ENCODE measurements at places on chromosomes 11 and 22. TPM values are rescaled to one million over a fixed set of nuclear protein-coding genes. Genes with fewer than 3 reads are reported as not detected.

- H3K27ac ChIP-seq, result no peak overlapping the region
- DNase-seq, result no peak
- H3K4me1 ChIP-seq, result no peaks in the 10 kb centered on the region
- H3K4me3 ChIP-seq, result no peak overlapping the region
- H3K27me3 ChIP-seq, result no peaks in the 10 kb centered on the region
Observed at GRCh38 chr11:133605482-133605881, 73.2 kb upstream of the OPCML start.

Gene AGBL2
- total RNA-seq, result 3.2 TPM

DNA sequence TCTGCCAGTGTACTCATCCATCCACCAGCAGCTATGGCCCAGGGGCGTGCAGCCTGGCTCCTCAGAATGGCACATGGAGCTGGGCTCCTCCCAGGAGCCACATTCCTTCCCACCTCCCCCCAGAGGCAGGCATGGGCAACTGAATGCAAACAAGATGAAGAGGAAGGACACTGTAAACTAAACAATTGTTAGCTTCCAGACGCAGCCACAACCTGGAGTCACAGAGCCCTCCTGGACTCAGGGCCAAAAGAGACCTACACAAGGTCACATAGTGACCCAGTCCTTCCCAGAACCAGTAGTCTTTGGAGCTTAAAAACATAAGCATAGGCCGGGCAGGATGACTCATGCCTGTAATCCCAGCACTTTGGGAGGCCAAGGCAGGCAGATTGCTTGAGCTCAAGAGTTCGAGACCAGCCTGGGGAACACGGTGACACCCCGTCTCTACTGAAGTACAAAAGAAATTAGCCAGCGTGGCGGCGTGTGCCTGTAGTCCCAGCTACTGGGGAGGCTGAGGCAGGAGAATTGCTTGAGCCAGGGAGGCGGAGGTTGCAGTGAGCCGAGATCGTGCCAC, 30.7 kb upstream of the CLDN5 start:
- no peak overlapping the region for H3K4me3 ChIP-seq
- H3K27ac ChIP-seq, result no peak overlapping the region
- H3K27me3 ChIP-seq, result peaks cover 33% of the 10 kb centered on the region

DNA sequence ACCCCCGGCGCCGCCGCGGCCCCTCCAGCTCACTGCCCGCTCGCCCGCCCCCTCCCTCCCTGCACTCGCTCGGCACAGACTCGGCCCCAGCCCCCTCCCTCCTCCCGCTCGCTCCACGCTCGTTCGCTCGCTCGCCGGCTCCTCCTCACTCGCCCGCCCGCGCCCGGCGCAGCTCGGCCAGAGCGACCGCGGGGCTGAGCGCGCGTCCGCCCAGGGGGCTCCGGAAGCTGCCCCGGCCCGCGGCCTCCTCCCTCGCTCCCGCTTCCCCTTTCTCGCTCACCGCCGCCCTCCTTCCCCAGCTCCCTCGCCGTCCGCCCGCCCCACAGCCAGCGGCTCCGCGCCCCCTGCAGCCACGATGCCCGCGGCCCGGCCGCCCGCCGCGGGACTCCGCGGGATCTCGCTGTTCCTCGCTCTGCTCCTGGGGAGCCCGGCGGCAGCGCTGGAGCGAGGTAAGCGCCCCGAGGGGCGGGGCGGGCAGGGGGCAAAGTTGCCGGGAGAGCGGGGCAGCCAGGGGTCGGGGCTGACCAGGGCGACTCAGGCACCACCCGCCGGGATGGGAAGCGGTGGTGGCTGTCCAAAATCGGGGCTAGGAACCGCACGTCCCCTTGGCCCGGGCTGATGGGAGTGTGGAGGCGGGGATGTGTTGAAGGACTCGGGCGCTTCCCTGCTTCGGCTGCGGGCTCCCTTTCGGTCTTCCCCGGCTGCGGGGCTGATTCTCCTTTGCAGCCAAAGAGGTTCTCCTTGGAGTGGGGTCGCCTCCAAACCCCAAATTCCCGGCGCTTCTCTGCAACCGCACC, at the start of gene SEZ6L:
Gene SEZ6L (plus strand): TSS at position 148 of the 797 bp plus-strand sequence. CDS start 208 bp downstream, at position 356.
- no peak for DNase-seq
- no peaks in the 10 kb centered on the region for H3K36me3 ChIP-seq
- peaks cover 89% of the 10 kb centered on the region for H3K27me3 ChIP-seq
- H3K4me3 ChIP-seq, result no peak within 1 kb of the TSS
- no peak within 1 kb of the TSS for H3K27ac ChIP-seq

DNA sequence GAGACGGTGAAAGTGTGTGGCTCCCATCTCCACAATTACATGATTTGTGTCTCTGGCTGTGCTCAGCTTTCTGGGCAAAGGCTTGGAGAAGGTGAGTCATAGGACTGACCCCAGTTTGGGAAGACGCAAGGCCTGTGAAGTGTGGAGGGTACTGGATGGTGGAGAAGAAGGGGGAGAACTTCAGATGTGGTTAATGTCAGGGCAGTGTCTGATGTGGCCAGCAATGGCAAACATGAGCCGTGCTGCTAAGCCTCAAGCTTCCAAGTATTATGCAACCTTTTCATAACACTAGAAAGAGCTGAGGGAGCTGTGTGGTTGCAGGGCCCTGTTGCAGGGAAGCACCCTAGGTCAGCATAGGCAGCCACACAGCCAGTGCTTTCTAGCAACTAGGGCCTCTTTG, 110.9 kb downstream of the NTM start:
- H3K4me1 ChIP-seq, result no peaks in the 10 kb centered on the region
- H3K27me3 ChIP-seq, result no peaks in the 10 kb centered on the region
- no peak overlapping the region for H3K27ac ChIP-seq
- no peak overlapping the region for H3K4me3 ChIP-seq
- H3K36me3 ChIP-seq, result no peaks in the 10 kb centered on the region

GRCh38 chr22:47278655-47279054, 516.2 kb downstream of the TBC1D22A start:
- H3K4me1 ChIP-seq, result peaks cover 8% of the 10 kb centered on the region
- H3K36me3 ChIP-seq, result no peaks in the 10 kb centered on the region
- H3K27ac ChIP-seq, result no peak overlapping the region
- DNase-seq, result no peak

- peaks cover 31% of the 10 kb centered on the region for H3K4me1 ChIP-seq
- no peak overlapping the region for H3K27ac ChIP-seq
- no peak for DNase-seq
- peaks cover 5% of the 10 kb centered on the region for H3K36me3 ChIP-seq
Observed at GRCh38 chr11:61652135-61652534, 28.1 kb upstream of the DAGLA start.

DNA sequence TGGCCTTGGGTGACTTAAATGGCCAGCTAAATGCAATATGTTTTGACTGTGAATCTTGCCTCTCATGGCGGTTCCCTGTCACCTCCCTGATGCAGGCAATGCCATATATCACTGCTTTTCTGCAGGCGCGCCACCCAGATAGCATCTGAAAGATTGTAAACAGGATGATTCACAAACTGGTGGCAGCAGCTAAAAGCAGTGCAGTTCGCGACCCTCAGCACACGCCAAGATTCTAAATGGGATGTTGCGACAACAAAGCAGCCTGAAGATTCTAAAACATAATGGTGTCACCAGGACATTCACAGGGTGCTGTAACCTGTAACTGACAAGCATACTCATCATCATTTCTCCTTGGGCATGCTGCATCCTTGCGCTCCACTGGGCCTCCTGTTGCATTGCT, 440.4 kb upstream of the CADM1 start:
- H3K4me3 ChIP-seq, result no peak overlapping the region
- peaks cover 10% of the 10 kb centered on the region for H3K27me3 ChIP-seq

- no peaks in the 10 kb centered on the region for H3K27me3 ChIP-seq
- H3K4me1 ChIP-seq, result no peaks in the 10 kb centered on the region
- peaks cover 67% of the 10 kb centered on the region for H3K36me3 ChIP-seq
- no peak overlapping the region for H3K27ac ChIP-seq
Observed at GRCh38 chr11:47485107-47485506, 36.2 kb upstream of the RAPSN start.

Gene VSIG10L2
- total RNA-seq, result not detected

DNA sequence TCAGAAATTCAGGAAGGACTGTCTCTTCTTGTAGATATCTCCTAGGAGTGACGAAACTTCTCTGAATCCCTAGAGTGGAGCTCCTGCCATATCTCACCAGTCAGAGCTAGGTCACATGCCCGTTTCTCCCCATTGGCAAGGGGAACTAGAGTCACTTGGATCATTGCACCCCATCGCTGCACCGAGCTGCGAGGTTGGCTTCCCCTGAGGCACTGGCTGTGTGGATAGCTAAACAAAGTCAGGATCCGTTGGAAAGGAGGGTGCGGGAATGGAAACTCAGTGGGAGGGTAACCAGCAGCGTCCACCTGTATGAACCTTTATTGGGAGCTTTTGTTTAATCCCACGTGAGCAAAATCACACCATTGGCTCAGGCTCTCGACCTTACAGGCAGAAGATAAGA, 283.8 kb downstream of the BRD1 start:
- no peak overlapping the region for H3K4me3 ChIP-seq
- no peaks in the 10 kb centered on the region for H3K36me3 ChIP-seq
- no peak for DNase-seq
- no peaks in the 10 kb centered on the region for H3K27me3 ChIP-seq
- H3K27ac ChIP-seq, result no peak overlapping the region
- peaks cover 7% of the 10 kb centered on the region for H3K4me1 ChIP-seq

Gene CFAP300
- total RNA-seq, result 2.9 TPM

Gene BARX2
- total RNA-seq, result 41.6 TPM

Gene SOX6
- 18.4 TPM for total RNA-seq

DNA sequence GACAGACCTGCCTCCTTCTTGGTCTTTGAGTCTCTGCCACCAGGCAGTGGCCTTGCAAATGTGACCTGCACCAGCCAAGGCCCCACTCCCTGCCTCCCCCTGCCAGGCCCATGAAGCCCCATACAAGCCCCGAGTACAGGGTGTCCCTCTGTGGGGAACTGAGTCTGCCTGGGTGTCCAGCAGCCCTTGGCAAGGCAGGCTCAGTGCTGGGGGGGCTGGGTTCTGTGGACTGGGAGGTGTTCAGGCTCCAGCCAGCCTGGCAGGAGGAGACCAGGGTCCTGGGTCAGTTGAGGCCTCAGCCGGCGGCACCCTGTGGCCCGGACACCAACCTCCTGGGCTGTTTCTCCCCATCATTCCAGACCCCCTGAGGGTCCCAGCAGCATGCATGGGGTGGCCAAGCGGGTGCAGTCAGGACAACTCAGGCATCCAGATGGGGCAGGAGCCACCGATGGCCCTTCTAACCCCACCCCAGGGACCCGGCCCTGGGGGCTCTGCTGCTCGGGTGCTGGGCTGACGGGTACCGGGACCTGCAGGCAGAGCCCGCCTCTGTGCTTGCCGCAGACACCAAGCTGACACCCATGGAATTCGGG, 5.7 kb downstream of the MUC5AC start:
- H3K4me3 ChIP-seq, result no peak overlapping the region
- no peaks in the 10 kb centered on the region for H3K4me1 ChIP-seq
- H3K27me3 ChIP-seq, result no peaks in the 10 kb centered on the region

DNA sequence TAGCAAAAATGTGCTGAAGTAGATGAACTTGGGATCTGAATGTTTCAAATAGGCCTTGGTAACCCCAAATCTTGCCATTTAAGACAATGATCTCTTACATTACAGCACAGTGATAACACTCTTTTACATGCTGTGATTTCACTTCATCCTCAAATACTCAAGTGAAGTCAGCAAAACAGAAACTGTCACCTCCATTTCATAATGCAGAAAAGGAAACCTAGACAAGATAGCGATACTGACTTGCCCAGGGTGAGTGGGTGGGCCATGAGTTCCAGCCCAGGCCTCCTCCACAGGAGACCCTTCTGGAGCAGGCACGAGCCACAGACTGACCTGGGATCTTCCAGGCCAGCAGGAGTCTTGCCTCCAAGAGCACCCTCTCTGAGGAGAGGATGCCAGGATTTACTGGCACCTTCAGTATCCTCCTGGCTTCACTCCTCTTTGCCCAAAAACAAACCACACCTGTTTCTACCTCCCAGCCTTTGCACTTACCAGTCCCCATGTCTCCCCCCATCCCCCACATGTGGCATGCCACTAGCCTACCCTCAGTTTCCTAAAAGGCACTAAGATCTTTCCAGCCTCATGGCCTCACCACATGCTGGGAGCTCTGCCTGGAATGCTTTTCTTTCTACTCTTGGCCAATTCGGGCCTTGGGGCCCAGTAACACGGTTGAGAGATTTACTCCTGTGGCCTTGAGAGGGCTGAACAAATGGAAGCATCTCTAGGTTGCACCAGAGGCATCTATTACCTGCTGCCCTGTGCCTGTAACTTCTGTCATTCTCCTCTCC, 1.9 kb upstream of the DGAT2 start:
- H3K27me3 ChIP-seq, result peaks cover 19% of the 10 kb centered on the region
- H3K27ac ChIP-seq, result no peak overlapping the region

Gene RIMBP3C
- total RNA-seq, result not detected

Gene PHETA2
- total RNA-seq, result 1.3 TPM

Gene CYTH4
- 0.38 TPM for total RNA-seq

GRCh38 chr22:37396488-37397084, 30.7 kb downstream of the ELFN2 start:
- no peaks in the 10 kb centered on the region for H3K4me1 ChIP-seq
- DNase-seq, result no peak
- H3K4me3 ChIP-seq, result no peak overlapping the region
- H3K36me3 ChIP-seq, result no peaks in the 10 kb centered on the region

Gene APOA5
- total RNA-seq, result not detected

DNA sequence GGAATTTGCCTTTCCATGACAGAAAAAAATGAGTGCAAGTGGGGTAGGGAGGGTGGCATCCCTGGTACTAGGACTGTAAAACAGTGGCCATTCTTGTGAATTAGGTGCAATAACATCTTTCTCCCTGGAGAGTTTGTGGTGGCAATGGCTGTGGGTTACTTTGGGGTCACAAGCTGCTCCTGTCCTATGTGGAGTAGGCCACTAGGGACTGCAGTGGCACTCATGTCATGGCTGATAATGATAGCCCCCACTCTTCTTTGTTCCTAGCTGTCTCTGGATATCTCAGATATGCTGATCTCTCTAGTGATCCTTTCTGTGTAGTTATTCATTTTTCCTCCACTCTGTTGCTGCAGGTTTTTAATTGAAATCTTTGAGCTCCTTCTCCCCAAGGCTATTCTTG, 270.5 kb upstream of the CHORDC1 start:
- H3K36me3 ChIP-seq, result no peaks in the 10 kb centered on the region
- DNase-seq, result no peak
- H3K27me3 ChIP-seq, result no peaks in the 10 kb centered on the region
- H3K4me3 ChIP-seq, result no peak overlapping the region
- H3K4me1 ChIP-seq, result no peaks in the 10 kb centered on the region
- H3K27ac ChIP-seq, result no peak overlapping the region

Gene PRG2
- not detected for total RNA-seq

DNA sequence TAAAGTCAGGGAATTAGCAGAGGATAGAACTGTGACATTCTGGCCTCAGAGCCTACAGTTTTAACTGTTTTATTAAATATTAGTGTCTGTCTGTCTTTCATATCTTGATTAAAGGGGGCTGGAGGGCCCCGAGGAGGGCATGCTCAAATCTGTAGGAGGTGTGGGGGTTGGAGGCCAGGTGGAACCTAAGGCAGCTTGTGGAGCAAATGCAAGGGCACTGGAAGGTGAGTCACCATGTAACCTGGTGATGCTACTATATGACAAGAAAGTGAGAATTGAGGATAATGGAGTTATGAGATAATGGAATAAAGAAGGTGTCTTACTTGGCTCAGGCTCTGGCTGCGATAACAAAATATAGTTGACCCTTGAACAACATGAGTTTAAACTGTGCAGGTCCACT, 27.3 kb upstream of the TMEM86A start:
- peaks cover 51% of the 10 kb centered on the region for H3K4me1 ChIP-seq
- no peaks in the 10 kb centered on the region for H3K27me3 ChIP-seq
- no peak overlapping the region for H3K27ac ChIP-seq

Gene TSPAN32
- not detected for total RNA-seq

GRCh38 chr22:32810555-32811133, 9.1 kb downstream of the TIMP3 start:
- H3K4me3 ChIP-seq, result no peak overlapping the region
- H3K4me1 ChIP-seq, result no peaks in the 10 kb centered on the region
- no peak for DNase-seq
- no peaks in the 10 kb centered on the region for H3K36me3 ChIP-seq
- H3K27me3 ChIP-seq, result peaks cover 36% of the 10 kb centered on the region

Gene ABCC8
- 1.0 TPM for total RNA-seq

Measured in Calu3 (cell line).